Progenitor cell of endocrine pancreas (in vitro differentiated cells): ENCODE measurements at places on chromosomes 12 and 14. TPM values are rescaled to one million over a fixed set of nuclear protein-coding genes. Genes with fewer than 3 reads are reported as not detected.

The AP1G2 gene
- 262 and 268 TPM in 2 replicates for total RNA-seq

GRCh38 chr14:69246331-69246730 is 13.6 kb upstream of the GALNT16 start:
- no peak overlapping the region for H3K27ac ChIP-seq
- H3K27me3 ChIP-seq, result no peaks in the 10 kb centered on the region
- H3K4me1 ChIP-seq, result no peaks in the 10 kb centered on the region
- H3K4me3 ChIP-seq, result no peak overlapping the region

DNA sequence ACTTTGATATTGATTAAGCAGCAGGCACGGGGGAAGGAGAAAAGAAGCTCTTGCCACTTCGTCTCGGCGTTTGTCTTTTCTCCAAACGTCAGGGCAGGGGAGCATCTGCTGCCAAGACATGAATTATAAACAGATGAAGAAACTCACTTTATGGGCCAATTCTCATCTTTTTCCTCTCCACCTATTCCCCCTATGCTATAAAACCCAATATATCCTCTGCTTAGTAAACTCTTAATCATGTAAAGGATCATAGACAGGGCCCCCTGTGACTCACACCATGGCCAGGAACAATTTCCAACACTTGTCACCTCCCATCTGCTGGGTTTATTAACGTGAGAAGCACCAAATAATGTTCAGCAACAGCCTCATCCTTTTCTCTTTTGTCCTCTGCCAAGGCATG is 1092.1 kb upstream of the TMEM132C start:
- H3K27ac ChIP-seq, result no peak overlapping the region
- no peak overlapping the region for H3K4me3 ChIP-seq
- no peaks in the 10 kb centered on the region for H3K27me3 ChIP-seq
- no peak for DNase-seq
- peaks cover 3% of the 10 kb centered on the region for H3K36me3 ChIP-seq

DNA sequence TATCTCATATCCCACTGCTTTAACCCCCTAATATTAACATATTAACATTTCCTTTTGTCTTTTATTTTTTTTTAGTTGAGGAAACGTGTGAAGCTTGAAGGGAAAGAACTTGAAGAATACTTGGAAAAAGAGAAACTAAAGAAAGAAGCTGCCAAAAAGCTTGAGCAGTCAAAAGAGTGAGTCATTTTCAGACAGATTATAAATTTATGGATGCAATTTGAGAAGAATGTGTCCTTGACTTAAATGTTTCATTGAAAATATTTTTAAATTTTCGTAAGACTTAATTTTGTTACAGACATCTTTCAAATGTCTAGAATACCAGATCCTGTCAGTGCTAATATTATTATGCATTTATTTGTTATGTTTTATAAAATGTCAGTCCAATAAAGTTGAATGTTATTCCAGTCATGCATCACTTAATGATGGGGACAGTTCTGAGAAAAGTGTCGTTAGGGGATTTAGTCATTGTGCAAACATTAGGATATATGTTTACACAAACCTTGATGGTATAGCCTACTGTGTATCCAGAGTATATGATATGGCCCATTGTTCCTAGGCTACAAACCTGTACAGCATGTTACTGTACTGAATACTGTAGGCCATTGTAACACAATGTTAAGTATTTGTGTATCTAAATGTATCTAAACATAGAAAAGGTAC is 32.6 kb downstream of the CPSF2 start:
- no peaks in the 10 kb centered on the region for H3K4me1 ChIP-seq
- no peak overlapping the region for H3K27ac ChIP-seq
- DNase-seq, result no peak

GRCh38 chr14:54453252-54453651 is 12.1 kb upstream of the CNIH1 start:
- no peak for DNase-seq
- H3K27me3 ChIP-seq, result peaks cover 36% of the 10 kb centered on the region
- H3K4me3 ChIP-seq, result no peak overlapping the region

- no peak overlapping the region for H3K27ac ChIP-seq
- no peaks in the 10 kb centered on the region for H3K4me1 ChIP-seq
- H3K36me3 ChIP-seq, result peaks cover 22% of the 10 kb centered on the region
- no peak for DNase-seq
These were observed 11.1 kb upstream of the NPFF start for GRCh38 chr12:53518381-53518780.
